Occipital lobe (tissue), 3 donors: ENCODE measurements at places on chromosomes 12 and 14.
A peak's percentile ranks its signal among the peaks of the same experiment; 100 is the strongest.

DNA sequence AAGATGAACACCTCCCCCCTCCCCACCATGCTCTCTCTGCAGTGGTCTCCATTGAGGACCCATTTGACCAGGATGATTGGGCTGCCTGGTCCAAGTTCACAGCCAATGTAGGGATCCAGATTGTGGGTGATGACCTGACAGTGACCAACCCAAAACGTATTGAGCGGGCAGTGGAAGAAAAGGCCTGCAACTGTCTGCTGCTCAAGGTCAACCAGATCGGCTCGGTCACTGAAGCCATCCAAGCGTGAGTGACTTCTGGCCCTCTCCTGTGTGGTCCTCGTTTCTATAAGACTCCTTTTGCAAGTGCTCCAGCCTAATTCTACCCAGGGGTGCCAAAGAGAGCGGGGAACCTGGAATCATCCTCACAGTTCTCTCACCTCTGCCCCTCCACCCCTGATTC, 6.2 kb upstream of the ATN1 start:
- no peak for DNase-seq

- DNase-seq, result no peak
Measured at GRCh38 chr12:10967409-10967808, 19.3 kb downstream of the TAS2R50 start.

DNA sequence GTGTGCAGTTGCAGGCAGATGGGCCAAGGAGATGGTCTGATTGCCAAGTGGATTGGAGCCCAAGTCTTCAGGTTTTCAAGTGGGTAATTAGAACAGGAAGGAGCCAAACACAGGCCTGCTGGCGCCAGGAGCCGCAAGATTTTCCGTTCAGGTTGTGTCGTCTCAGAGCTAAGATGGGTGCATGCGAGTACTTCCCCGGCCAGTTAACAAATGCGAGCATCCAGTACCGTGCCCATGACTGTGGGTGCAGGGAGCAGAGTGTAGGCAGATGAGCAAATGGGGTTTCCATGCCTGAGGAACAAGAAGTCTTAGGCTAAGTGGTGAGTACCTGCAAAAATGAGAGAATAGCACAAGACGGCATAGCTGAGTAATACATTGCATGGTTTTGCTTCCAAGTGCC, 90.5 kb downstream of the CHST11 start:
- no peak for DNase-seq

DNA sequence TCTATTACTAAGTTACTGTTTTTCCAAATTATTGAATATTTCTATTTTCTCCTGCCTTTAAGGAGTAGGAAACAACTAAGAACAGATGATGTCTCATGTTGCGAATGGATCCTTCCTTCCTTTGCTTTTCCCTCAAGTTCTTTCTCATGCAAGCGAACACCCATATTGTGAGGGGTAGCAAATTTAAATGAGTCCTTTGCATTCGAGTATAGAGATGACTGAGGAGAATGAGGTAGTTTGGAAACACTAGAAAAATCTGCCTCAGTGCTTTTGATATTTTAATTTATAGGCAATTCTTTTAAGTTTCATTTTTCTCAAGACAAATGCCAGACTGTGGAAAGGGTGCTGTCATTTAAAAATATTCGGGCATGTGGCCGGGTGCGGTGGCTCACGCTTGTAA, 56.1 kb downstream of the TRAF3 start:
- no peak for DNase-seq

DNA sequence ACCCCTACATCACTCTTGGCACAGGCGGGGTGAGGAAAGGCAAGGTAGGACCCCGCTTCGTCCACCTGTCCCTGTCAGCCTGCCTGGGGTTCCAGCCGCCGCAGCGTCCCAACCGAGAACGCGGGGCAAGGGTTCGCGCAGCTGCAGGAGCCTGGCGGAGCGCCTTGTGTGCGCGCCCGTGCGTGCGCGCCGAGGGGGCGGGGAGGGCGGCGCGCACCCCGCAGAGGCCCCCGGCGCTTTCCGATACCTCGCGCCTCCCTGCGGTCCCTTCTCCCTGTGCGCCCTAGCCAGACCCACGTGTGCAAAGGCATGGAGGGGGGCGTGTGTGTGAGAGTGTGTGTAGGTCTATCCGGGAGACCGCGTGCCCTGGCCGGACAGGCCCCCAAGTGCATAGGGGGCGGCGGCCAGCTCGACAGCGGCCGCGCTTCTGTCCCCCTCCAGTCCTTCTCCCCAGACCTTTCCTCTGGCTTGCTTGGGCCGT, 122.4 kb downstream of the TSPAN9 start:
- no peak for DNase-seq

DNA sequence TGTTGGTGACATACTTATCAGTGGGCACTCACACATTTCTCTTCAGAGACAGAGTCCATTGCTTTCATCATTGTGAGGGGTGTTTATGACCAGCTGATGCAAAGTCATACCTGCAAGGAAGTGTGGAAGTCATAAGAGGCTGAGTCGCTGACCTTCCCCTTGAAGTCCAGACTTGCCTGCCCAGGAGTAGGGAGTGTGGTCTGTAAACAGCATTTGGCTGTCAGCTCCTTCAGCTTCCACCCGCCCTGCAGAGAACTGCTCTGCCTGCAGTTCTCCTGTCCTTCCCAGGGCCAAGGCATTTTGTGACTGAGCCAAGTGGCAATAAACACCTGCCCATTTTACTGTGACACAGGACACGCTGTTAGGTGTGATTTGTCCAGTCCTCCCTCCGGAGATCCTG, 801.3 kb downstream of the BCL11B start:
- no peak for DNase-seq

GRCh38 chr12:52879394-52880351, 25.2 kb downstream of the KRT8 start:
- DNase-seq, result peak; percentile 77

DNA sequence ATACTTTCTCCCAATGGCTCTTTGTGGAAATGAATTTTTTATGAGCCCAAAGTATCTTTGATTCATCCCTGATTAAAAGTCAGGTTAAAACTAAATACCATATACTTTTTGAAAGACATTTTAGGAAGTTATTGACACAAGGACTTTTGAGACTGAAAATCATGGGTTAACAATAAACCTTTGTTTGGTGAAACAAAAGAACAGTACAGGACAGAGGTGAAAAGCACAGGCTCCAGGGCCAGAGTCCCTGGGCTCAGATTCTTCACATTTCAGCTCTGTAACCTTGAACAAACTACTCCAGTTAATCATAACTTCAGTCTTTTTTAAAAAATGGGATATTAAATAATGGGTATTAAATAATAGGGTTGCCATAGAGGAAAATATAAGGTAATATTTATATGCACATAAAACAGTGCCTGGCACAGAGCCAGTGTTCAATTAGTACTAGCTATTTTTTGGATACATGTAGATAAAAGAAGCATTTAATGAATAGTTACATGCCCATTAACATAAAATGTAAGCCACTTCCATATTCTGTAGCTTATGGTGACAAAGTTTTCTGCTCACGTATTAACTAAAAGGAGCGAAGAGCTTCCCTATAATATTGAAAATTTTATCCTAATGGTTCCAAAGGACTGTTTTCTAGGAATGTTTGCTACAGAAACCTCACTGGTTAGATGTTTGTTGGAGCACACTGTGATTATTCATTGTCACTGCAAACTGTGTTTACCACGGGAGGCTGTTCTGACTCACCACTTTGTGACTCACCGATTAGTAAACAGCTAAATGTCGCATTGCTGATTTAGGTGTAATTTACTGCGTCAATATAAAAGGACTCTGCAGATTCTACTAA, 255.4 kb downstream of the DAD1 start:
- DNase-seq, result peak; percentile 5

GRCh38 chr12:9065607-9065856, 50.2 kb downstream of the A2M start:
- DNase-seq, result no peak

DNA sequence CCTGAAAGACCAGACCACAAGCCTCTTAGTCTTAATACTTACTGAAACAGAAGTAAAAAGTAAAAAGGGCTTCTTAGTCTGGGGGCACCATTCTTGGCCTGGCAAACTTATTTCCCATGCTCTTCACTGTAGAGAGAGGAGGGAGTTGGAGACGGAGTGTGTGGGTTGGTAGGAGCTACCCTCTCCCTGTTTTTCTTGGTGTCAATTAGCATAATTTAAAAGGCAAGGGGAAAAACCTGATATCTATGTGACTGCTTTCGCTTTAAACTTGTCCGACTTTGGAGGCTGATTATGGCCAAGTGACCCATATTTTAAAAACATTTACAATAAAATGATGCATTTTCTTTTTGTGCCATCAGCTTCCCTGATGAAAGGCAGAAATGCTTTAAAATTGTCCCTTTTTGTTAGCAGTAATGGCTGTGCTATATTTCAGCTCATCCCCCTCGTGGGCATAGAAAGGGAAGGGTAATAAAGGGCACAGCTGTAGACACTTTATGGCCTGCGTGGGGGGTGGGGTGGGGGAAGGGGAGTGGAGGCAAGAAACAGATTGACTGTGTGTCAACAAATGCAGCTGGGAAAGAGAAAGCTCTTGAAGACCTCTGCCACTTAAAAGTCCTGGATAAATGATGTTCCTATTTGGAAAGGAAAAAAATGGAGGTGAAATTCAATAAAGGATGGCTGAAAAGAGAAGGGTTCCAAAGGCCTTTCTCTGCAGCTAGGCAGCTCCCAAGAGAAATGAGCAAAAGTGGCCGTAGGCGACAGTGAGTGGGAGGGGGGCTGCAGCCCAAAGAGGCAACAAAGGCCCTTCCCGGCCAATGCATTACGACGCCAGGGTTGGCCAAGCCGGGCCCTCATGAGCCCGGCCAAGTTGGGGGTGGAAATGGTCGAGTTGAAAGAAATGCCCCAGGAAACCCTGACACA, 57.5 kb upstream of the TMEM263 start:
- DNase-seq, result no peak

GRCh38 chr12:16844875-16845274, 238.9 kb upstream of the LMO3 start:
- DNase-seq, result no peak

- DNase-seq, result no peak
Measured at GRCh38 chr14:99198746-99199502, 73.1 kb downstream of the BCL11B start.

DNA sequence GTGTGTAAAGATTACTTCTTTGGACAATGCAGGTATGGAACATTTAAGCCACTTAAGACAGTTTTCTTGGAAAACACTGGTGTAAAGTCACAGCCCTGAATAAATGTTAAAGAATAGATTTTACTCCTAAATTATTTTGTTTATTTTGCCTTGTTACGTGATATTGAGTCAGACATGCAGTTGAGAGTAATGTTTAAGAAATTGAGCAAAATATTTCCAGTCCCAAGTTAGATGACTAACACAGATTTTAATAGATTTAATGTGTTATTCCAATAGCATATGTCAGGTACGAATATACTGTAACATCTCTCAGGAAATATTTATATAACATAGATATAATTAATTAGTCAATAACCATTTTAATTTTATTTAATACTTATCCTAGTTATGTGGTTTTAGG, 1361.7 kb downstream of the FSCB start:
- no peak for DNase-seq

DNA sequence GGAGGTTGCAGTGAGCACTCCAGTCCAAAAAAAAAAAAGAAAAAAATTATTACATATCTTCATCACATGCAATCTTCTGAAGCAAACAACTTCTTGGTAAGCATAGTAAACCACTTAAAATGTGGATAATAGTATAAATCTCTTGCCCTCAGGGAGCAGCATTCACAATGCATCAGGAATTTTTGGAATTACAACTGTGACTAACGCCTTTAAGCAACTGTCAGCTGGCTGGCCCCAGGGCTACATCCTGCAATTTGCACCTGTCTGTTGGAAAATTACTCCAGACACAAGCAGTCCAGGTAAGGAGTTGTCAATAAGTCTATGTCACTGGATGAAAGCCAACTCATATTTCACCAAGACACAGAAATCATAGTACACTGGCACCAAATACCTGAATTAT, 5.5 kb upstream of the SLC7A7 start:
- DNase-seq, result no peak

DNA sequence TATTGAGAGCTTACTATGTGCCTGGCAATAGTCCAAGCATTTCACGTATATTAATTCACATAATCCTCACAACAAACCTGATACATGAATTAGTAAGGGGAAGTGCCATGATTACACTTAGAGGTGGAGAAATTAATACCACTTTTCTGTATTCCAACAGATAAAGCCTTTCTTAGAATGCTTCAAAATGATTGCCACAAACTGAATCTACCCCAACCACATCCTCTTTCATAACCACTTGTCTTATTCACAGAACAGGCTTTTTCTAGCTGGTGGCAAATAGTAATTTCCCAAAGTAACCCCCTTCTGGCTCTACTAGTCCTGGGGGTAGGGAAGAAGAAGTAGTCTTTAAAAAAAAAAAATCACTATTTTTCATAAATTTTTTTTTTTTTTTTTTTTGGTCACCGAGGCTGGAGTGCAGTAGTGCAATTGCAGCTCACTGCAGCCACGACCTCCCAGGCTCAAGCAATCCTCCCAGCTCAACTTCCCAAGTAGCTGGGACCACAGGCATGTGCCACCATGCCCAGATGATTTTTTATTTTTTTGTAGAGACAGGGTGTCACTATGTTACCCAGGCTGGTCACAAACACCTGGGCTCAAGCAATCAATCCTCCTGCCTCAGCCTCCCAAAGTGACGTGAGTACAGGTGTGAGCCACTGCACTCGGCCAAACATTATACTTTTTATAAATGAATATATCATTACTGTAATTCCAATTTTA, 59.0 kb upstream of the ARID2 start:
- no peak for DNase-seq

DNA sequence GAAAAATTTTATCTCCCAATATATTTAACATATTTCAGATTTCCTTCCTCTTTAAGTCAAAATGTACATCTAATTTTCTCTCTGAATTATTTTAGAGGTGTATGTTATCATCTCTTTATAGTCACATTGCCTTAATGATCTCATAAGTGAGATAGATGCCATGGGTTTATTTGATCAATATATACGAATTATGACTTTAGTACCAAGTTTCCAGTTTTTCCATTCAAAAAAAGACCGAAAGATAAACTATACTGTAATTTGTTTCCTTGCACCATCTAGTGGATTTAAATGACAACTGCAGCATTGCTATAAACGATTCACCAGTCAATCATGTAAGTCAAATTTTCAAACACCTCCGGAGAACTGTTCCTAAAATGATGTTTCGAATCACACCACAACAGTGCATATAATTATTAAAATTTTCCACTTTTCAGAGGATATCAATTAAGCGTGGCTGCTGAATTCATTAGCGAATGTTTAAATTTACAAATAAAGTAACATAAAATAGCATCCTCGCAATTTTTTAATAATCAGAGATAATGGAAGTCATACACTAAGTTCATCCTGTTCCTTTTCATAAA, 419 bp upstream of the ATXN7L3B start:
- DNase-seq, result no peak

DNA sequence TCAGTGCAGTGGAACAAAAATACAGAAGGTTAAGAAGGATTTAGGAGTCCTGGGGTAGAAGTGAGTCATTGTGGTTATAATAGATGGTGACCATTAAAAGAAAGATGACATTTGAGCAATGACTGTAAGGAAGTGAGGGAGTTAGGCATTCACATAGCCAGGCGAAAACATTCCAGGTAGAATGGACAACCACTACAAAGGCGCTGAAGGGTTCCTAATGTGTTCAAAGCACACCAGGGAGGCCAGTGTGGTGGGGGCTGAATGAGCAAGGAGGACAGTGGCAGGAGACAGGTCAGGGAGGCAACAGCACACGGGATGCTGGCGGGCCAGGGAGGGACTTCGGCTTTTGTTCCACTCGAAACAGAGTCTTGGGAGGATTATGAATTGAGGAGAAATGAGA, 129.9 kb downstream of the NPAS3 start:
- DNase-seq, result no peak
